Calu3 (cell line): ENCODE measurements at places on chromosomes 16 and 17. TPM values are rescaled to one million over a fixed set of nuclear protein-coding genes. Genes with fewer than 3 reads are reported as not detected.

IGSF6 gene
- not detected in 2 replicates for total RNA-seq

RGS11 gene
- total RNA-seq = 0.85 and 1.7 TPM in 2 replicates

CNTROB gene
- total RNA-seq = 21.8 and 28.2 TPM in 2 replicates

SLX4 gene
- total RNA-seq = 15.9 and 18.2 TPM in 2 replicates

DNA sequence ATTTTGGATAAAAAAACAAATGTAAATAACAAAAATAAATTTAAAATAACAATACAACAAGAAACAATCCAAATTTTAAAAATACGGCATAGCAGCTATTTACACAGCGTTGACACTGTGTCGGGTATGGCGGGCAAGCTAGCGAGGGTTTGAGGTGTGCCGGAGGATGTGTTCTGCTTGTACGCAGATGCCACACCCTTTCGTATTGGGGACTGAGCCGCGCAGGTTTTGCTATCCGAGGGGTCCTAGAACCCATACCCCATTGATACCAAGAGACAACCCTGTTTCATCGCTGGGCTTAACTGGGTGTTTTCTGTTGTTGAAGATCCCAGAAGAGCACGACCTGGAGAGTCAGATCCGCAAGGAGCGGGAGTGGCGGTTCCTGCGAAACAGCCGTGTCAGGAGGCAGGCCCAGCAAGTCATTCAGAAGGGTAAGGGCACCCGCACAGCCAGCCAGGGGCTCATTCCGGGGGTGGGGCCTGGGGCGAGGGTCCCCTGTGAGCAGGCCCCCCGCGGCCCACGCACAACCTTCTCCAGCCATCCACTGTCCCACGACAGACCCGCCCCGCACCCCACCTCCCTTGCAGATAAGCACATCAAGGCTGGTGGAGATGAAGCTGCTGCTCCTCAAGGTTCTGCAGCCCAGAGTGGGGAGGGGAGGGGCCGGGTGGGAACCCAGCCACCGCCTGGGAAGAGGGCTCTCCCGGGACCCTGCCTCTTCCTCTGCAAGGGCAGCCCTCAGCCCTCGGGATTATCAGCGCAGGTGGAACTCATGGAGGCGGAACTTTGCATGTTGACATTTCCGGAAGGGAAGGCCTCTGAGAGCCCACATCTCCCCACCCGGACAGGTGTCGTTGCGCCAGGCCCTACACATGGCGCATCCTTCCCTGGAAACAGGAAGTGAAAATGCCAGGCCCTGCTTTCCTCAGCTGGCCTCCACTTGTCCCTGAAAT is 51.2 kb upstream of the CHMP6 start:
- peaks cover 4% of the 10 kb centered on the region for H3K36me3 ChIP-seq
- no peak overlapping the region for H3K4me3 ChIP-seq
- H3K27me3 ChIP-seq = no peaks in the 10 kb centered on the region
- no peaks in the 10 kb centered on the region for H3K4me1 ChIP-seq

- no peaks in the 10 kb centered on the region for H3K27me3 ChIP-seq
- H3K4me1 ChIP-seq = no peaks in the 10 kb centered on the region
- H3K4me3 ChIP-seq = no peak overlapping the region
- H3K36me3 ChIP-seq = peaks cover 20% of the 10 kb centered on the region
- no peak overlapping the region for H3K27ac ChIP-seq
Measured at GRCh38 chr16:67435758-67436164, 4.8 kb downstream of the HSD11B2 start.

DNA sequence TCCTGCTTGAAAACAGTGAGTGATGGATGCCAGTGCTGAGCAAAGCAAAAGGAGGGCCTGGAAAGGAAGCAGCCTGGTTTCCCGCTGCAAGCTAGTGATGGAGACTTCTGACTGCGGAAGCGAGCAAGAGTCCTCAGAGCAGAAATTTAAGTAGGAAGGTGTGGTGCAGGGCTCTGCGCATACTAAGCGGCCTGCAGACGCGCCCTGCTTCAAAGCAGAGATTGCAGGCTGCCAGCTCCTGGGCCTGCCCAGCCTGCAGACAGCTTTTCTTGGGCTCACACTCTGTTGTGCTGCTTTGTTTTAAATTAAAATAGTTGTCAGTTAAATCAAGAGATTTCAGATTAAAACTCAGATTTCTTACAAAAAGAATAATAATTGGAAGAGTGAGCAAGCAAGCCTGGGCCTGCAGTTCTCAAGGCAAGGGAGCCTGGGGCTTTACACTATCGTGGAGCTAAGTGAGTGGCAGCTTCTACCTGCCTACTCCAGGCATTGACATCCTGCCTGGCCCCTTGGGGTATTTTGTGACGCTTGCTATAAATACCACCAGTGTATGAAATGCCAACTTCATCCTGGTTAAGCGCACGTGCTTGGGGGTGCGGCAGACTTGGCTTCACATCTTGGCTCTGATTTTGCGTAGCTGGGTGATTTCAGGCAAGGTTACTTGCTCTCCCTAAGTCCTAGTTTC is 237.3 kb downstream of the XYLT1 start:
- DNase-seq = no peak
- H3K27ac ChIP-seq = no peak overlapping the region
- no peaks in the 10 kb centered on the region for H3K36me3 ChIP-seq
- H3K4me1 ChIP-seq = no peaks in the 10 kb centered on the region
- no peaks in the 10 kb centered on the region for H3K27me3 ChIP-seq

DNA sequence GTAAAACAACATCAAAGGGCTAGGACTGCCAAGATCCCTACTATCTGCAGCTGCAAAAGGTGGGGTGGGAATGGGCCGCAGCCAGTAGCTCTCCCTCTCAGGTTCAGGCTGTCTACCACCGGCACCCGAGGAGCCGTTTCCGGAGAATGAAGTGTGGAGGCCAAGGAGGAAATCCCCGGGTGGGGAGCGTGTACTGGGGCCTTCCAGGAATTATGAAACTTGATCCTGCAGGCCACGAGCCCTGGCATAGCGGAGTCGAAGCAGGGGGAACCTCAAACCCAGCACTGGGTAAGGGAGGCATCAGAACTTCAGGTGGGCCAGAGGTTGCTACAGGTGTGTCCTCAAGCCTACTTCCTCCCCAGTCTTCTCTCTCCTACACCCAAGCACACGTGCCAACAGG is 5.1 kb downstream of the INPP5K start:
- peaks cover 11% of the 10 kb centered on the region for H3K36me3 ChIP-seq
- DNase-seq = no peak
- H3K27me3 ChIP-seq = no peaks in the 10 kb centered on the region
- no peaks in the 10 kb centered on the region for H3K4me1 ChIP-seq

GRCh38 chr17:80455784-80456183 is 20.6 kb downstream of the NPTX1 start:
- no peak for DNase-seq
- peaks cover 24% of the 10 kb centered on the region for H3K36me3 ChIP-seq
- H3K4me3 ChIP-seq = peak overlapping the region; percentile 87
- peaks cover 11% of the 10 kb centered on the region for H3K4me1 ChIP-seq

DNA sequence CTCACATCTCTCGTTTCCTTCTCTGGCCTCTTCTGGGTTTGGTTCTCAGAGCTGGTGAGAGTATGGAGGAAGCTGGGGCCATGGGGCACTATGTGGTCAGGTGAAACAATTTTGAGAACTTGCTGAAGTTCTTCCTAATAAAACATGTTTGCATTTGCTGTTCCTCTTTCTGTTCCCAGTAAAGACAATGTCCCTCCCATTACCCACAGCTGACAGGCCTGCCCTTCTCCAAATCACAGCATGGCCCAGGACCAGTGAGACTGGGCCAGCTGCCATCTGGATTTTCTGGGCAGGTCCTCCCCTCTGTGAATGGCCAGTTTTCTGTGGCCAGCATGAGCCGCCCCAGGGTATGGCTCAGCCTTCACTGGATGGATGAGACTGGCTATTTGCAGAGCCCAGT is at the start of gene CD300H:
TSS of gene CD300H (minus strand) at position 113 of the 400 bp plus-strand sequence.
- H3K27me3 ChIP-seq = peaks cover 93% of the 10 kb centered on the region
- no peak within 1 kb of the TSS for H3K27ac ChIP-seq
- peaks cover 13% of the 10 kb centered on the region for H3K4me1 ChIP-seq
- no peak within 1 kb of the TSS for H3K4me3 ChIP-seq
- DNase-seq = no peak

DNA sequence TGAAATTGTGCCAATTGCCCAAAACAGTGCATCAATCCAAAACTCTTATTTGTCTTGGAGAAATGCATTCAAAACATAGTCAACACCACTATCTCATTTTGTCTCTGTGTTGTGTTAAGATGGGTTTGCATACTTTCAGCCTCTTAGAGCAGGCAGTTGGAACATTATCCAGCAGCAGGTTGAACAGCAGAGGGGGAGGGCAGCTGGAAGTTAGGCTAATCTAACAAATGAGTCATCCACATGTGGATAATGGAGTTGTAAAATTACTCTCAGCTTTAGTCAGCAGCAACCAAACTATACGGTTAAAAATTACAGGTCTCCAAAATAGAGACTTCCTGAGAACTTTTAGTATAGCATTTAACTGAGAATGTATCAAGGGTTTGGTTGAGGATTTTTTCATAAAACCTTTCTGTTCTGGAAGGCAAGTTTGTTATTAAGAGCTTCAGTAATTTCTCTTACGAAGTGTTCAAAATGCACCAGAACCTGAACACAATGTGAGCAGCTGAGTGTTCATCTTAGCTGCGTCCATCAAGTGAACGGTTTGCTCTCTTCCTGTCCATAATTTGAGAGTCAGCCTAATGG is 46.3 kb downstream of the PRKCA start:
- H3K27ac ChIP-seq = peak overlapping the region; percentile 87
- H3K27me3 ChIP-seq = no peaks in the 10 kb centered on the region
- H3K36me3 ChIP-seq = peaks cover 40% of the 10 kb centered on the region
- DNase-seq = peak; percentile 56
- peak overlapping the region; percentile 49 for H3K4me3 ChIP-seq
- peaks cover 83% of the 10 kb centered on the region for H3K4me1 ChIP-seq

- no peak for DNase-seq
- no peaks in the 10 kb centered on the region for H3K4me1 ChIP-seq
- no peak overlapping the region for H3K4me3 ChIP-seq
- H3K36me3 ChIP-seq = no peaks in the 10 kb centered on the region
Measured at GRCh38 chr16:55284718-55285099, 39.3 kb upstream of the IRX6 start.
